AG08395 (cell line): ENCODE measurements at places on chromosomes 6 and 20.

DNA sequence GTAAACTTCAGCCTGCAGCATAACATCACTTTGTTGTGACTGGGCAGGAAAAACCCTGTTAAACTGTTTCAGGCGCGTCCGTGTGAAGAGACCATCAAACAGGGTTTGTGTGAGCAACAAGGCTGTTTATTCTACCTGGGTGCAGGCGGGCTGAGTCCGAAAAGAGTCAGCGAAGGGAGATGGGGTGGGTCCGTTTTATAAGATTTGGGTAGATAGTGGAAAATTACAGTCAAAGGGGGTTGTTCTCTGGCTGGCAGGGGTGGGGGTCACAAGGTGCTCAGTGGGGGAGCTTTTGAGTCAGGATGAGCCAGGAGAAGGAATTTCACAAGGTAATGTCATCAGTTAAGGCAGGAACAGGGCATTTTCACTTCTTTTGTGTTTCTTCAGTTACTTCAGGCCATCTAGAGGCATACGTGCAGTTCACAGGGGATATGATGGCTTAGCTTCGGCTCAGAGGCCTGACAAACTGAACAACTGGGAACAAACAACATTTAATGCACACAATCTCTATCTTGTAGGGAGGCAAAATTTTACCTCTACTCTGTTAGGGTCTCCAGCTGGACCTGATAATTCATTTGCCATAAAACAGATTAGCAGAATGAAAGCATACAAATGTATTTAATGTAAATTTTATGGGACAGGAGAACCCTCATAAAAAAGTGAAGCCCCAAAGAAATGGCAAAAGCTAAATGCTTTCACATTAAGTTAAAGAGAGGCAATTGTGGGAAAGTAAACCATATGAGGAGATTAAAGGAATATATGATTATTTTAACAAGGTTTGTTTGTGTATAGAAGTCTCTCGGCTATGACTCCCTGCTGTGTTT lies 58.3 kb upstream of the HFE start:
- no peak for DNase-seq

DNA sequence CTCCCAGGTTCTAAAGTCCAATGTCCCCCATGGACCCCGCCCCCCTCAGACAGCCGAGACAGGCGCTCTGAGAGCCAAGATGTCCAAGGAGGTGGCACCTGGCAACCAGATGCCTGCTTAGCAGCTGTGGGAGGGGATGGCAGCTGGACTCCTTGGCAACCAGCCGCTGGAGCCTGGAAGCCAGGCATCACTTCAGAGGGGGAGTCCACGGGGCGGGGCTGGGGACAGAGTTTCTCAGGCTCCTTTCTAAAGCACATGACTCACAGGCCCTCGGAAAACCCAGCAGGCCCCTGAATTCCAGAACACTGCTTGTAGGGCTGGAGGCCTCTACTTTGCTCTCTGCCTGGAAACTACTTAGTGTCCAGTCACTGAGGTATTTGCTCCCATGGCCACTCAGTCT lies 51.5 kb downstream of the PREX1 start:
- peak; percentile 94 for DNase-seq

DNA sequence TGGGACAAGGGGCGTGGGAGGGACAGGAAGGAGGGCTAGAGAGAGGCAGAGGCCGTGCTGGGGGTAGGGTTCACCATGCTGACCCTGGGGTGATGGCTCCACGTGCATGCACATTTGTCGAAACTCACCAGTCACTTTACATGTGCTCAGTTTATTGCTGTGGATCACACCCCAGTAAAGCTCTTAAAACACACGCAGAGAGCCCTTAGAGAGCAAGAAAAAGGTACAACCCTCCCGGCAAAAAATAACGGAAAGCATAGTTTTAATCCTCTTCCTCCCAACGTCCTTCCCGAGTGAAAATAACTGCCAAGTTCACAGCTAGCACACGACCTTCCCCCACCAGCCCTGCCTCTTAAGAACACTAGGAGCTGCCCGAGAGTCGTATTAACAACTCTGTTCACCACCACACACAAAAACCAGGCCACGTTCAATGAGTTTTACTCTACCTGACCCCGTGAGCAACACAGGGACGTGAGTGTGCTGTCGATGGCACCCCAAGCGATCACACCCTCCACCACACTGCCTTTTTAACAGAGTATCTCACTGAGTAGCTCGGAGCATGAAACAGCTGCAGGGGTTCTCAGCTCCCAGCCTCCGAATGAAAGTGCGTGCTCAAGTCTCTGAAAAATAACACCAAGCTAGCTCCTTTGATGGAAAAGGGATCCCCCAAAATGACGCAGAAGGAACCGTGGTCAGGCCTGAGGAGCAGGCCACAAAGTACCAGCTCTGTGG lies 39.7 kb downstream of the TAF4 start:
- peak; percentile 83 for DNase-seq

DNA sequence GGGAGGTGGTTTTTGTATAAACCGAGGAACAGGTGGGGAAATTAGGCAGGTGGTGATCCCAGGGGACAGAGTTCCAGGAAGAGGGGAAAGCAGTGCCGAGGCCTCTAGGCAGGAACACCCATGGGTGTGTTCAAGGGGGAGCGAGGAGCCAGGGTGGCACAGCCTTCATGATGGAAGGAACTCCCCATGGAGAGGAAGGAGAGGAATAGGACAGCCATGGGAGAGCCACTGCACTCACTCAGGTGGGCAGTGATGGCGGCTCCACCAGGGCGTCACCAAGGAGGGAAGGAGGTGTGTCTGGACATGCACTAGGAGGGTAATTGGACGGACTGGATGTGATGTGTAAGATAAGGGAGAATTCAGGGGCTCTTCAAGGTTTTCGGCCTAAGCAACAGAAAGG lies 98.2 kb downstream of the THBS2 start:
- no peak for DNase-seq

GRCh38 chr6:13794184-13794583 lies 20.2 kb downstream of the MCUR1 start:
- DNase-seq, result peak; percentile 74

- no peak for DNase-seq
Measured at GRCh38 chr6:115882771-115883170, 177.9 kb downstream of the FRK start.

GRCh38 chr6:139931747-139932146 lies 557.3 kb upstream of the CITED2 start:
- no peak for DNase-seq

GRCh38 chr20:41366546-41367392 lies at the start of gene EMILIN3:
Gene EMILIN3, minus strand, starts transcription at chr20:41366818. Its CDS starts 184 bp downstream, at chr20:41366634.
- no peak for DNase-seq

GRCh38 chr6:116386581-116387299 lies 16.0 kb downstream of the DSE start:
- DNase-seq, result peak; percentile 39

- DNase-seq, result no peak
Measured at GRCh38 chr20:62479656-62480055, 3.9 kb upstream of the GATA5 start.

DNA sequence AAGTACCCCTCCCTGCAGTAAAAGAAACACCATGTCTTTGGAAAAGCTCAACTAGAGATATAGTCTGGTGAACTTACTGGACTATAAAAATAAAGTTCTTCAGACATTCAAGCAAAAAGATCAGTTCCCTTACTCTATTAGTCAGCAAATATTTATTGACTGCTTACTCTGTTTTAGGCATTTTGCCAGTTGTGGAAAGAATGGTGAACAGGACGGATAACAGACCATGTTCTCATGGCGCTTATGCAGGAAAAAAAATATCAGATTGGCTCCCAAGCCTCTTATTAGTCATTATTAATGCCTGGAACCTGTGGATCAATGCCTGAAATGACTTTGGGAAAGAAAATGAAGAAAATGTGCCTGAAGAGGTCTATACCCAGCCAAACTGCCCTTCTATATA lies 282.2 kb upstream of the EPHA7 start:
- DNase-seq, result no peak

DNA sequence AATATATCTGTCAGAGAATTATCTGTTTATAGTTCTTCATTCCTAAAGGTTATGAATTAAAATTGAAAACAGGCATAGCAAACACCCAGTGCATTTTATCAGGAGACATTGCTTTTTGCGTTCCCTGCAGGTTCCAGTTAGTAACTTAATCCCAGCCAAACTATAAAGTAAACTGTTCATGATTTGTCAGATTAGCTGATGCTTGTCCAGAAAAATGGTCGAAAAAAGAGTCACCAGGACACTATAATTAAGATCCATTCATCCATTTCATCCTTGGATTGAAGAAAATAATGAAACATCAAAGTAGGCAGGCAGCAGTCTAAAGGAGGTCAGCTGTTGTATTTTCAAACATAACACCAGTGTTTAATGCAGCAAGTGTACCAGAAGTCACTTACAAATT lies 75.9 kb downstream of the EPHA7 start:
- DNase-seq, result no peak

DNA sequence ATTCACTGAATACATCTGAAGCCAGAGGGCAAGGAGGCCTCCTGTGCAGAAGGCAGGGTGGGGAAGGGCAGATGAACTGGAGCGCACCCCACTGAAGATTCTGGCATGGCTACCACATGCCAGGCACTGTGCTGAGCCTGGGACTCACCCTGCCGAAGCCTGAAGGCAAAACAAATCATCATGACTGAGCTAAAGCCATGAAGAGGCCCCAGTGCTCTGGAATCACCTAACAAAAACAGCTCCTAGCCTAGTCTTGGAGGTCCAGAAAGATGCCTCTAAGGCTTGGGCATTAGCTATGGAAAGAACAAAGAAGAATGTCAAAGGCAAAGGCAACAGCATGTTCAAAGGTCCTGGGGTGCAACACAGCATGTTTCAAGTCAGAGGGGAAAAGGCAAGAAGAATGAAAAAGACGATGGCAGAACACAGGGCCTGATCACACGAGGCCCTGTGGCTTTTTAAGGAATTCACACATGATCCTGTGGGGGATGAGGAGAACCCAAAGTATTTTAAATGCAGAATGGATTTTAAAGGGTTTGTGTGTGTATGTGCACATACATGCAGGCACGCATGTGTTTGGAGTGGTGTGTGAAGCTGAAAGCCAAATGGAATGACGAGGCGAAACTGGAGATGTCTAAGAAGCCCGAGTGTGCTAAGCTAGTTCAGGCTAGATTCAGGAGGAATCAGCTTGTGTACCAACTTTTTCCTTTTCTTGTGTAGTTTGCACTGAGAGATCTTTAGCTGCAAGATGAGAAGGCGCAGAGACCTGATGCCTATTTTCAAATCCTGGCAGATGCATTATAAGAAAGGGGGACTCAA lies 261.4 kb downstream of the ZNF217 start:
- DNase-seq, result no peak

- no peak for DNase-seq
Measured at GRCh38 chr20:18057994-18058349, 256 bp upstream of the OVOL2 start.

- no peak for DNase-seq
Measured at GRCh38 chr6:10481101-10481500, 40.0 kb upstream of the GCNT2 start.

- no peak for DNase-seq
Measured at GRCh38 chr6:40909811-40910210, 129.2 kb downstream of the UNC5CL start.
